ENCODE measurements at places on chromosomes 5 and 9.
A peak's percentile ranks its signal among the peaks of the same experiment; 100 is the strongest.

- no peak for DNase-seq
Measured at GRCh38 chr5:166639151-166639550, 1652.3 kb upstream of the WWC1 start.

DNA sequence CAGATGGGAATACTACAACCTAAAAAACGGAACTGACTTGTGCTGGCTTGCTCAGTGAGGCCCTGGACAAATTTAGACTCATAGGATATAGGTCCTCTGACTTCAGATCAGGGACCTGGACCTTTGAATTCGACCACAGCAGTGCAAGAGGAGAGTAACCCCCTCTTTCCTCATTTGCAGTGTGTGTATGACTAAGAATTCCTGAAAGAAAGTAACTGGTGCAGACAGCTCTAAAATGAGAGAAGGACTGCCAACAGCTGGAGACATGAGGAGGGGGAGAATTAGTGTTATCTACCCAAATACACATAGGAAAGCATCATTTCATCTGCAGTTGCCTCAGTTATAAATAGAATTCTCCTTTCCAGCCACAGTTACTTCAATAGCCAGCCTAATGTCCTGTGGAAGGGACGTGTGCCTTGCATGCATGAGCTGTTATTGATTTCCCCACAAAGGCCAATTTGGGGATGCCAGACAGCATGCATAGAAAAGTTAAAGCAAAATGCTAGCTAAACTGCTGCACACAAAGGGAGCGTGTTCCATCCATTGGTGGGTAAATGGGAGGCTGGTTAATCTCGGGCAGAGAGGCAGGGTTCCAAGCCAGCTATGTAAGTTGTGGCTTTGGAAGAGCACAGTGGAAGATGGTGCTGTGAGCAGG, 442.7 kb downstream of the CDK5RAP2 start:
- no peak for DNase-seq

DNA sequence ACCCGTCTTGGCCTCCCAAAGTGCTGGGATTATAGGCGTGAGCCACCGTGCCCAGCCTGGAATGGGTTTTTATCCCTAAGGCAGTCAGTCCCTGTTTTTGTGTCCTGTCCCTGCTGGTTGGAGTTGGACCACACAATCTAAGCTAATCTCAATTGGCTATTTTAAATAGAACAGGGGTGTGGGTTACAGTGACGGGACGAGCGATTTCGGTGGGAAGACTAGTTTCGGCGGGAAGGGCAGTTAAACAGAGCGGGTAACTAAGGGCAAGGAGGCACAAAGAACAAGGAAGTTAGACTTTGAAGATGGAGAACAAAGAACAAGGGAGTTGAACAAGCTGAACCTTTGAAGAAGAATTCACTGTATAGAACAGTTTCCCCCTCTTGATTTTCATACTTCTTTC, 1.4 kb downstream of the GTF3C5 start:
- no peak for DNase-seq

GRCh38 chr5:73895471-73895870, 269.5 kb downstream of the ARHGEF28 start:
- no peak for DNase-seq

DNA sequence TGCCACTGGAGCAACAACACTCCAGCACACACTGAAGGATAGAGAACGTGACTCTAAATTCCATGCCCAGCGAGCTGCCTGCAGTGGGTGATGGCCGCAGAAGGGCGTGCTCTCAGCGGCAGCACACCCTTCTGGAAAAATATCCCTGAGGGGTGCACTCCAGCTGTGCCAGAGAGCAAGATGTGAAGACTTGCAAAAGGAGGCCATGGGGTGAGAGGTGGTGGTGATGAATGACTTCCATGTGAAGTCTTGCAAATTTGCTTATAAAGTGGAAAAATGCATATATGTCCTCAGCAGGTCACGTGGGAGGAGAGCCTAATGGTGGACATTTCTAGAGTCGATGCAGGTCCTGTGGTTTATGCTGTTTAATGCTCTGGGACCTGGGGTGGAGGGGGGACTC, 39.8 kb upstream of the COL5A1 start:
- peak; percentile 79 for DNase-seq

GRCh38 chr9:132409828-132410528, at the start of gene CFAP77:
CFAP77 (plus strand) TSS chr9:132410211; CDS start chr9:132410272, 61 bp downstream.
- DNase-seq = peak; percentile 77

DNA sequence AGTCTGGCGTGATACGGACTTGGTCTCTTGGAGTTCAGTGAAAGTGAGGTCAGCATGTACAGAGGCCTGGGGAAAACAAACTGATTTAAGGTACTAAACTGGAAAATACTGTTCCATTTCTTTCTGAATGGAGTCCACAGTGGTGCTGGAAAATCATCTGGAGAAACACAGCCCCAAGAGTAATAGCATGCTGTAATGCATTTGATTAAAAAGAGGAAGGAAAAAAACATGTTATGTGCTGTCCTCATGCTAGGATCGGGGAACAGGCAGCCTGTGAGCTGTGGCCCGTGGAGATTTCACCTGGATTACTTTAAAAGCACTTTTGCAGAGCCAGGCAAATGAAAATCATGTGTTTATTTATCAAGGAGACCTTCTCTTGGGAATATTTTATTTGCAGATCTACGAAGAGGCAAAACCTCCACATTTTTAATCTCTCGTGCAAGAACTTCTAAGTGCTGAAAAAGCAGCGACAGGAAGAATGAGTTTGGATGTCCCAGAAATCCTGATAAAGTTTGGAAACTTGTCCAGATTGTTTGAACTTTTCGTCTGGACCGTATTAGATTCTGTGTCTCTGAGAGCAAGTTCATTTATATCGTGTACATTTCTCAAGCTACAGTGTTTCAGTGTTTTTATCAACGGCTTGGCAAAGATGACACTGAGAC, 228.8 kb downstream of the GAS1 start:
- peak; percentile 34 for DNase-seq

DNA sequence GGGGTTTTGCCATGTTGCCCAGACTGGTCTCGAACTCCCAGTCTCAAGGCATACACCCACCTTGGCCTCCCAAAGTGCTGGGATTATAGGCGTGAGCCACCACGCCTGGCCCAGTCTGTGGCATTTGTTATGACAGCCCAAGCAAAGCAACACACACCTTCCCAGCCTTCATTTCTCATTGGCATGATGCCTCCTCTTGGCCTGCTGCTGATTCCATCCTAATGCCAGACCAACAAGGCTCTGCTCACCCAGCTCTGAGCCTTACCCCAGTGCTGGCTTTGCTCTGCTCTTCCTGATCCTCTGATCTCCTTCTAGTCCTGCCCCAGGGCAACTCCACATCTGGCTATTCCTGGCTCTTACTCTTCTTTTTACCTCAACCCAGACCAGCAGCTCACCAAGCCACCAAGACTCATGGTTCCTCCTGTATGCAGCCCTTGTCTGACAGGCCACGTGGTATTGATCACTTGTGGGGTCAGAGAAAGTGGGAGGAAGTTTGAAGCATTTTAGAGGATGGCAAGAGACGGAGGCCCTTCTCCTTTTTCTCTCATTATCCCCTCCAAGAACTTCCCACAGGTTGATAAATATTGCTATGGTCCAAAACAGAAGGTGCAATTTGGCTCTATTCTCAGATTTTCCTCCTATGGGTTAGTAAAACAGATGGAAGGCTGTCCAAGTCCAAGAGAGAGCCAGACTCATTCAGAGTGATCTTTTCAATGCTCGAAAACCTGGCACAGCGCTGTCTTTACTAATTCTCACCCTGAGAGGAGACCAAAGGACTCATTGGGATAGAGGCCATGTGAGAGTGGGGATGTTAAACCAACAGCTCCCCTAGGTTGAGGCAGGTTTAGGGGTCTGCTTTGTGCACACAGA, 958 bp downstream of the CD180 start:
- no peak for DNase-seq

- DNase-seq = peak; percentile 52
Measured at GRCh38 chr9:130240410-130241197, 25.0 kb upstream of the HMCN2 start.
